ENCODE measurements at places on chromosomes 3 and 15.

GRCh38 chr3:130300888-130301287 lies 44.6 kb upstream of the COL6A5 start:
- no peak for DNase-seq

DNA sequence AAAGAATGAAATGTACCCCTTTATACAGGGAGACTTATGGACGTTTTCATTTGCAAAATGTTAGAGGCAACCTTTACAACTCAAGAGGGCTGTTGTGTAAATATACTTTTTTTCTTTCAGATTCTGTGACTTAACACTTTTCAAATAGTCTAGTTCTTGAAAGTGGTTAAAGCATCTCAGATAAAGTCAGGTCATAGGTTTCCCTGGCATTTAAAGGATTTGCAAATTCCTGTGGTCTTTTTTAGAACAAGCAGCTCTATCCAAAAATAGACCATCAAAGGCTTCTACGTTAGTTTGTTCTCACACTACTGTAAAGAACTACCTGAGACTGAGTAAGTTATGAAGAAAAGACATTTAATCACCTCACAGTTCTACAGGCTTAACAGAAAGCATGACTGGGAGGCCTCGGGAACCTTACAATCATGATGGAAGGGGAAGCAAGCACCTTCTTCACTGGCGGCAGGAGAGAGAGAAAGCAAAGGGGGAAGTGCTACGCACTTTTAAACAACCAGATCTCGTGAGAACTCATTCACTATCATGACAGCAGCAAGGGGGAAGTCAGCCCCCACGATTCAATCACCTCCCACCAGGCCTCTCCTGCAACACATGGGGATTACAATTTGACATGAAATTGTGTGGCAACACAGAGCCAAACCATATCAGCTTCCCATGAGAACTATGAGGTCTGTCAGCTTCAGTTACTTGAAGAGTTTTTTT lies 23.3 kb upstream of the GABRR3 start:
- DNase-seq, result no peak

GRCh38 chr3:163438760-163439159 lies 1639.5 kb downstream of the SI start:
- no peak for DNase-seq

- no peak for DNase-seq
Measured at GRCh38 chr15:96070636-96071035, 259.9 kb upstream of the NR2F2 start.

DNA sequence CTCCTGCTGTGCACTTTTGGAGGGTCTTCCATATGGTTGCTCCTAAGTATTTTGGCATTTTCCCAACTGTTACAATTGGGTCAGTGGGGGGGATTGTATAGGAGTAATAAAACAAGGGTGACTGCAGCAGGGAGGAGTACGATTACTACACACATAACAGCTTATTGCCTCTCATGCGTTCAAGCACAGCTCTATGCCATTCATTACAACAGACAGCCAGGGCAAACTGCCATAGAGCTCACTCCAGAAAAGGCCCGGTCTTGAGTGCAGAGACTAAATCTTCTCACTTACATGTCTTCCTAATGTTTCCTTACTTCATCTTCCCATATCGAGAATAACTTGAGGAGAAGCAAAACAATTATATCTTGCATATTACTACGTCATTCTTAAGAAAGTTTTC lies 1.4 kb upstream of the CHMP2B start:
- DNase-seq, result no peak

GRCh38 chr15:78931439-78932257 lies 13.2 kb downstream of the CTSH start:
- no peak for DNase-seq

- DNase-seq, result peak; percentile 30
Measured at GRCh38 chr3:102235679-102236078, 199.1 kb upstream of the ZPLD1 start.

- DNase-seq, result no peak
Measured at GRCh38 chr3:46984591-46985459, 5.4 kb downstream of the NBEAL2 start.

- no peak for DNase-seq
Measured at GRCh38 chr15:59380902-59381610, 8.4 kb upstream of the MYO1E start.

DNA sequence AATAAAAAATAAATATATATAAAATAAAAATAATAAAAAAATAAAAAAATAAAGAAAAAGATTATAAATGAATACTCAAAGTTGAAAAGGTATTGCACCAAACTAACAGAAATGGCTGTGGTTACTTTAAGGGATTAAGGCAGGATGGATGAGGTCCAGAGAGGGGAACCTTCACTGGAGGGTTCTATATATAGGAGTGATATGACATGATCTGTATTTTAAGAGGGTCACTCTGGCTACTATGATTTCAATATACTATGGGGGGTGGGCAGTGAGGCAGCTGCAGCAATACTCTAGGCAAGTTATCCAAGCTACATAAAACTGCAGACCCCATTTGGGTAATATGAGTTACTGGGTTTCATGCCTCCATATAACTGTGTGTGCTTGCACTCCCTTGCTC lies 24.6 kb downstream of the ACAD11 start:
- no peak for DNase-seq

DNA sequence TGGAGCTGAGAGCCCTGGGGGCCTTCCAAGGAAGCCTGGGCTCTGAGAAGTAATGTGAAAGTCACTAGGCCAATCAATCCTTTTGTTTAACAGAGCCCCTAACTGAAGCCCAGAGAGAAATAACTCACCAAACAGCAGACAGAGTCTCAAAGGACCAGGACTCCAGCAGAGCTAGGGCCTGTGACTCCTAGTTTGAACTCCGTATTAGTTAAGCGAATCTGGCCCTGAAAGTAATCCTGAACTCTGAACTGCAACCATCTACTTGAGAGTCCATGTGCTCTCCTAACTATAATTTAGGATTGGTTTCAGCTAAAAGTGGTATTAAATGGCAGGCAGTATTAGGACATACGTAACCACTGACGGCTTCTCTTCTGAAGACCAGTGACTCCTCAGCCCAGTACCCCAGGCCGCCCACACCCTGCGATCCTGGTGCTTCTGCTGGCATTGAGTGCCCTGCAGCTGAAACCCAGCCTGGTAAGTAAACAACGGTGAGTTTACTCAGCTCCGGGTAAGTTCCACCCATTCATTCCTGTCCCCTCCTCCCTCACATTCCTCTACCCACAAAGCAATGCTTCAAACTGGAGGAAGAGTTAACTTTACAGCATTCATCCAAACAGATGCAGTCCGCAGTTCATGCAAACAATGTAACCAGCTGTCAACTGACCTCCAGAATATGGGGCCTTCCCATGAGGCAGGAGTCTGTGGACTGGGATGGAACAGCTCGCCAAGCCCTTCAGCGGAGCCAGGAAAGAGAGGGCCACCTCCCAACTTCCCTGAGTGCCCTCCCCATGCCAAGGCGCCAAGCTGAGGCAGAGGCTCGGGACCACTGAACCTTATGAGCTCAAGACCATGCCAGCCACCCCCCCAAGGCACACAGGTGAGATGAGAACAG lies 7.3 kb downstream of the MYO5C start:
- no peak for DNase-seq

DNA sequence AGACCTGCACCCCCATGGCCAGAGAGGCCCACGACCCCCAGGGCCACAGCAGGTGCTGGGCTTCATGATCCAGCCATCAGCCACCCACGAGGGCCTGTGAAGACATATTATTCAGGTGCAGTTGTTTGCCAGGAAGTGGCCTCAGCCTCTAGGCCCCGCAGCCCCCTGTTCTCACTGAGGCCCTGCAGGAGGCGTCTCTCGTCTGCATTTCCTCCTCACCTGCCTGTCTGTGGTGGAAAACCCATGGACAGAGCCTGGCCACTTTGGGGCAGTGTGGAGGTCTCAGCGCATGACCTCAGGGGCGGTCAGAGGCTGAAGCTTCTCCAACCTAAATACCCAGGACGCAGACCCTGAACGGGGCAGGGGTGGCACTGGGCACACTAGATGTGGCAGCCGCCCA lies 18.6 kb downstream of the UROC1 start:
- no peak for DNase-seq

- no peak for DNase-seq
Measured at GRCh38 chr3:197494366-197495058, 61.3 kb downstream of the BDH1 start.

DNA sequence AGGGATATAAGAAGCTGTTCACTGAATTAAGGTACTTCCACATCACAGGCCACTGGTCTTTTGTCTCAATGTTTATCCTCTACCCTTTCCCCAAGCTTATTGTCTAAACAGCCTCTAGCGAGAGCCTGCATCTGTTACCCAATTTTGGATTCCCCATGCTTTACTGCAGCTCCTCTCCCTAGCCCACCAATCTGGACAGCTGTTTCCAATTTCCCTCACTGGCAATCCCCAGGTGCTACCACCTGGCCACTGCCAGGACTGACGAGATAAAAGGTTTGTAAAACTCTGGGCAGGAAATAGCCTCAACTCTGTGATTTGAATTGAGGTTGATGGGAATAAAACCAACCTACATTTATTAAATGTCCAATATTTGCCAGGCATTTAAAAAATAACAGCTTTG lies 58.0 kb upstream of the TEX9 start:
- no peak for DNase-seq

DNA sequence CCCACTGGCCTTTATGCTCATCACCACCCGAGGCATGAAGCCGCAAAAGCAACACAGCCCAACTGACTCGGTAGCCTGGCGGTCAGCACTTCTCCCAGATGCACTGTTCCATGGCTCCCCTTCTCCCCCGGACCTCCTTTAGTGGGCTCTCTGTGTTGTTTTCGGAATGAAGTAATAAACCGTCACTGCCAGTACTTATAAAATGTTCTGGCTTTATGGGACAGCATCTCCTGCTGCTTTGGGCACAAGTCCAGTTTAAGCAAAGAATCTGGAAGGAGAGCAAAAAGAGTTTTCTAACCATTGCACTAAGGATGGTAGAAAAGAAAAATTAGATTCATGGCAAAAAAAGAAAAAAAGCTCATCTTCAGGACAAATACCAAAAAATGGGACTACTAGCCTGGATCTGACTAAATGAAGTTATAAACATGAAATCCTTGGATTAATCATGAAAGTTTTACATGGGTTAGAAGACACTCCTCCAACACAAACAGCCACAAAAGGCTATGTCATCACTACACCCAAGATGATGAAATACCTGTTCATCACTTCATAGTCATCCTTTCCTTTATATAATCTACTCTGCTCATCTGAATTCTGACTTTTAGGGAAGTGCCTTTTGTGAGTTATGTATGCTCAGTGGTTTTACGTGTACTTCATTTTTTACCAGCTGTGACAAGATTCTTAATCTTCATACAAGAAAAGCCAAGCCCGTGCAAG lies 89.5 kb upstream of the UBE2E2 start:
- DNase-seq, result no peak

GRCh38 chr3:50617911-50618481 lies 1.0 kb downstream of the MAPKAPK3 start:
- no peak for DNase-seq

GRCh38 chr3:72033666-72034428 lies 248.9 kb upstream of the PROK2 start:
- DNase-seq, result no peak

- DNase-seq, result no peak
Measured at GRCh38 chr3:59126446-59126845, 76.6 kb upstream of the CFAP20DC start.

DNA sequence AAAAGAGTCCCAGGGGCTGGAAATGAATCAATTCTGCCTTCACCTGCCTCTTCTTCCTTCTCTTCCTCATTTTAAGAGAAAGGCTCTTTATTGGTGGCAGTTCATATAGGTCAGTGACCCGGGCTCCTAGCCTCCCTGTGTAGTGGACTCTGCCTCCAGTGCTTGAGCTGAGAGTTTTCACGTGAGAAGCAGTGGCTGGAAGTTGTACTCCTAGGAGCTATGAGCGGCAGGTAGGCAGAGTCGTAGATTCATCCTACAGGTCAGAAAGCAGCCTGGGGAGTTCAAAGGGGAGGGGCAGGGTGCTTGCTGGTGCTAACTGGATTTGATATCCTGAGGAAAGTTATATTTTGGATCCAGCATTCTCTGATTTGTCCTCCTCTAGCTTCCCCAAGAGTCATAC lies 101.1 kb downstream of the RPLP1 start:
- no peak for DNase-seq

- DNase-seq, result no peak
Measured at GRCh38 chr3:17946619-17947018, 204.2 kb upstream of the TBC1D5 start.

DNA sequence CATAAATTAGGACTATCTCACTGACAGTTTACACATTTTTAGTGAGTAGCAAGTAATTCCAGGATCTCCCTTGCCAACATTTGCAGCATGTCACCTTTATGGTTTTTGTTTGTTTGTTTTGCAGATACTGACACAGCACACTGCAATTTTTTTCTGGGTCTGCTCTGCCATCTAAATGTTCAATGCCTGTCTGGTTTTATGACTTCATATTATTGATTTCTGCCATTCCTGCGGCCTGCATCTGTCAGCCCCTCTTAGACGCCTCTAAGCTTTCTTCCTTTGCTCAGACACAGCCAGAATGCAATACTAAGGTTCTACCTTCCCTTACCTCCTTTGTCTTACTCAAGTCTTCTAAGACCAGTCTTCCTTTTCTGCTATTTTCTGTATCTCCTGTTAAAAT lies 321.2 kb upstream of the AZI2 start:
- DNase-seq, result no peak

DNA sequence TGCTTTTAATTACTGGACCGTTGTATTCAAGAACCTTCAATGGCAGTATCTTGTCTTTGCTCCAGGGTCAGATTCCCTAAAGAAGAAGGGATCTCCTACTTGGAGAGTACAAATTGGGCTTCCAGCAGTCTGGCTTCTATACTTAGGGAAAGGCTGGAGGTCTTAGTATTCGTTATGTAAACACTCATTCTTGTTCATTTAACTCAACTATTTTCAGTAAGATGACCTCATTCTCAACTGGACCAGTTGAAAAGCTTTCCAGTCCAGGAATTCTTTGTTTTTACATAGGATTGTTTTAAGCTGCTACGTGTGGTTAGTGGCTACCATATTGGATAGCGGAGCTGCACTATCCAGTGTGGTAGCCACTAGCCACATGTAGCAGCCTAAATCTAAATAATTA lies 4.6 kb downstream of the SENP5 start:
- no peak for DNase-seq

GRCh38 chr3:53375019-53375418 lies 27.7 kb upstream of the DCP1A start:
- peak; percentile 14 for DNase-seq

- DNase-seq, result no peak
Measured at GRCh38 chr3:62039586-62039985, 333.8 kb downstream of the FEZF2 start.

DNA sequence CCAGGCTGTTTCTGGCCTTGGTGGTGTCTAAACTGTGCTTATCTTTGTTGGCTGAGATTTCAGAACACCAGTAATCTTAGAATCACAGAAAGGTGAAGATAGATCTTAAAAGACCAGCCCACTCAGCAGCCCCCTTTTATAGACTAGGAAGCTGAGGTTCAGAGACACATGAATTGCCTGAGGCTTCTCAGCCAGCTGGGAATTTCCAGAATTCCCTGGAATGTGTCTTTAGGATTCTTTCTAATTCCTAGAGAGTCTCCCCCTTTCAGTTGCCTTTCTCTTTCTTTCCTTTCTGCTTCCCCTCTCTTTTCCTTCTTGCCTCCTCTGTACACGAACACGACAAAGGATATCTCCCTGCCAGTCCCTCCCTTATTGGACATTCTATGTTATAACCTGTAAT lies 19.5 kb downstream of the ANKUB1 start:
- DNase-seq, result no peak

GRCh38 chr15:51335538-51336410 lies 2.6 kb downstream of the CYP19A1 start:
- DNase-seq, result no peak

Measured in activated T-cell treated with anti-CD3 and anti-CD28 coated beads, Interleukin-2, amount 50 U/mL, for 4 hours (primary cell).